ENCODE measurements at places on chromosomes 5 and 9. TPM values are rescaled to one million over a fixed set of nuclear protein-coding genes. Genes with fewer than 3 reads are reported as not detected.
A peak's percentile ranks its signal among the peaks of the same experiment; 100 is the strongest.

MAMDC2 gene
- polyA plus RNA-seq: 14.4 TPM

DNA sequence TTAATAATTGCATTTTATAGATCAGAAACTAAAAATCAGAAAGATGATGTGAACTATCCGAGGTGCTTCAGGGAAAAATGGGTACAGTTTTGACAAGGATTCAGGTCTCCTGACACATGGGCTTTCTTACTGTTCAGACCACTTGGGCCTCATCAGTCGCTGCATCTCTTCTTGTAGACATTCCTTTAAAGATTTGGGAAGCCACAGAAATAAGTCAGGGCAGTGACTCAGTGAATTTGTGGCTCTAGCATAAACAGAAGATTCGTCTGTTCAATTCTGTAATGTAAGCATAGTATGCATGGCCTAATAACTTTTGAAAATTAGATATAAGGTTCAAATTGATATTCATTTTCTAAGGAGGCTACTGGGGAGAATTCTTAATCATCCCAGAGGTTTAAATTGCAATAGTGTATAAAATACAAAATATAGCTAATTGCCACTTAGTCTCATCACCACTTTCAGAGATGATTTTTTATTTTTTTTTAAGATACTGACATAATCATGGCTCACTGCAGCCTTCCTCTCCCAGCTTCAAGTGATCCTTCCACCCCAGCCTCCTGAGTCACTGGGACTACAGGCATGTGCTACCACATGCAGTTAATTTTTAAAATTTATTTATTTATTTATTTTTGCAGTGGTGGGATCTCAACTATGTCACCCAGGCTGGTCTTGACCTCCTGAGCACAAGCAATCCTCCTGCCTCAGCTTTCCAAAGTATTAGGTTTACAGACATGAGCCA is 48.9 kb downstream of the RASEF start:
- peak; percentile 70 for DNase-seq

- DNase-seq: peak; percentile 51
Observed at GRCh38 chr9:95363051-95363841, 45.7 kb upstream of the FANCC start.

DNA sequence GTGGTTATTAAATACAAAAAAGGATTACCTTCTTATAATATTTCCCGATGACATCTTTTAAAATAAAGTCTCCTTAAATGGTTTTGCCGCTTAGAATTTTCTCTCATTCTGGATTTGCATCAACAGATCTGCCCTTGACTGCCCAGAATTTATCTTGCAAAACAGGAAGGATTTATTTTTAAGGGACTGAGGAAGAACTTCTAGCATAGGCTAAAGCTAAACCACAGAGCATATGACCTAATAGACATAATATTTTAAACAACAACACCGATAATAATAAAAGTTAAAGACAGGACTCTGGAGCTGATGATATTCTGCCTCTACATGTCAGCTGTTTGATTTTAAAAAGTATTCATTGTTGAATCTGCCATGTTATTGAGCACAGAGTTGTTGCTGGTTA is 145.3 kb upstream of the ADCY2 start:
- no peak for DNase-seq

GRCh38 chr9:26735160-26735559 is 157.4 kb downstream of the CAAP1 start:
- DNase-seq: no peak

THG1L gene
- 16.1 TPM for polyA plus RNA-seq

PCSK1 gene
- not detected for polyA plus RNA-seq

TRIM36 gene
- polyA plus RNA-seq: 0.68 TPM

DNA sequence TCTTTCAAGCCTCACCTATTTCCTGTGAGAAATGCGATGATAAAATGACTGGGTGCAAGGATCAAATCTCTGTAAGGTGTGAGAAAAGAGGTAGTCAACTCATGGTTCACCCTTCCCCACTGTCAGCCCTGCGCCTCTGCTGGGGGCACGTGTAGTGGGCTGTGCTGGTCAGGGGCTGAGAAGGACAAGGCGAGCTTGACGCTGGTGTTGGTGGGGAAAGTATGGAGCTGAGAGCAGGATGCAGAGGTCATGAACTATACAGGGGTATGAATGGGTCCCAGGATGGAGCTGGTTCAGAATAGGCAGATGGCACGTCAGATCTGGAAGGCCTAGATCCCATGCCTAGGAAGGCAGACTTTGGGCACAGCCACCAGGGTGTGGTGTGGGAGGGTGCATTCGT is 20.6 kb downstream of the PITX1 start:
- DNase-seq: no peak

PLPP7 gene
- polyA plus RNA-seq: 2.8 TPM

LCN6 gene
- polyA plus RNA-seq: not detected

Data from fibroblast of lung (primary cell).